ENCODE measurements at places on chromosomes 3 and 15. TPM values are rescaled to one million over a fixed set of nuclear protein-coding genes. Genes with fewer than 3 reads are reported as not detected.

DNA sequence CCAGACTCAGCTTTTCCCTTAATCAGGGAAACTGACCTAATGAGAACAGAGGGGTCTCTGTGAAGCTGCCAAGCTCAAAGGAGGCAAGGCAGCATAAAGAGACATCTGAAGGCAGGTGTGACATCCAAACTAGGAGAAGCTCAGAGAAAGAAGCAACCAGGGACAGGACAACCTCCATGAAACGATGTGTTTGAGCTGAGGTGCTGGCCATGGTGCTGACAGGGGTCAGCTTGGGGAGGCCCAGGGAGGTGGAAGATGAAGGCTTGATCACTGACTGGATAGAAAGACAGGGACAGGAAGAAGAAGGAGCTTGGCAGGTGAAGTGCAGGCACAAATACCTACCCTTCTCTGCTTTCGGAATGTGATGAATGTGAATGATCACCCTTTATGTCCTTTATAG, 179.5 kb upstream of the NSMCE3 start:
- DNase-seq = no peak

DNA sequence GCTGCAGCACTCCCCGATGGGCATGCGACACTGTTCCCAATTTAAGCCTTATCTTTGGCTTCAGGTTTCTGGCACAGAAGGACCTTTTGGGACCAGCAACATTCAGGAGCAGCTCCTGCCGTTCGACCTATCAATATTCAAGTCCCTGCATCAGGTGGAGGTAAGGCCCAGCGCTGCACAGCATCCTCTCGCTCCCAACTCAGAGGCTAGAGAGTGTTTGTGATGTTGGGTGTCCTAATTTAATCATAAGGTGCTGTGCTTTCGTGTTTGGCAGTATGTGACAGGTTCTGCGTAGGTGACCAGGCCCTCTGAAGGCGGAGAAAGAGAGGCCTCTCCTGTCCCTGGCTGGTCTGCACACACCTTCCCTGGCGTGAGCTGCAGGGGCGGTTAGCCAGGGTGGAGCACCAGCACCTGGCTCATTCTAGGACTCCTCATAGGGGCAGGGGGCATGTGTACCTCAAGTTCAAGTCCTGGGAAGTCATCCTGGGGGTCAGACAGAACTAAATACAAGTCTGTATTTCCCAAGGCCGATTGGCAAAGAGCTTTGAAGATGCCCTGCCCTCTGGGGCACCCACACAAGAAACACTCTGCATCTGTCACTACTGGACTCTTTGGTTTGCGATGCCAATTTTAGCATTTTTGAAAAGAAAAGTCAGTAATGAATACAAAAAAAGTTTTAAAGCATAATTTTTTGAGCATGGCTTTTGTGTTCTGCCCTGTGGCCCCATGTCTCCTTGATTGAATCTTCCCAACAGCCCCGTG, 17.0 kb downstream of the NISCH start:
- no peak for DNase-seq

DNA sequence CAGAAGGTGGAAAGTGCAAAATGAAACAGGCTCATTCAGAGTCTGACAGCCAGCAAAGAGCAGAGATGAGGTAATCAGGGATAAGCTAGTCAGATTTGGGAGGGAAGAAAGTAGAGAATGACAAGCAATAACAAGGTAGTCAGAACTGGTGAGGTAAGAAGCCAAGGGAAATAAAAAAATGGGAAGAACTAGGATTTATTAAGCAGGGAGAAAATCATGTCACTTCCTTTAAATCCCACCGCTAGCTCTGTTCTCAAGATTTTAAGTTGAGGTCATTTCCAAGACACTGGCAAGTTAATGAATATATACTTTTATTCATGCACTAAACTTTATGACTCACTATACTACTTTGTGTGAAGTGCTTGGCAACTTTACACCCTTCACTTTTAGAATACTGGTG, 1106.8 kb downstream of the IGSF11 start:
- no peak for DNase-seq

GRCh38 chr3:171700653-171701052, 109.6 kb downstream of the PLD1 start:
- DNase-seq = no peak

DNA sequence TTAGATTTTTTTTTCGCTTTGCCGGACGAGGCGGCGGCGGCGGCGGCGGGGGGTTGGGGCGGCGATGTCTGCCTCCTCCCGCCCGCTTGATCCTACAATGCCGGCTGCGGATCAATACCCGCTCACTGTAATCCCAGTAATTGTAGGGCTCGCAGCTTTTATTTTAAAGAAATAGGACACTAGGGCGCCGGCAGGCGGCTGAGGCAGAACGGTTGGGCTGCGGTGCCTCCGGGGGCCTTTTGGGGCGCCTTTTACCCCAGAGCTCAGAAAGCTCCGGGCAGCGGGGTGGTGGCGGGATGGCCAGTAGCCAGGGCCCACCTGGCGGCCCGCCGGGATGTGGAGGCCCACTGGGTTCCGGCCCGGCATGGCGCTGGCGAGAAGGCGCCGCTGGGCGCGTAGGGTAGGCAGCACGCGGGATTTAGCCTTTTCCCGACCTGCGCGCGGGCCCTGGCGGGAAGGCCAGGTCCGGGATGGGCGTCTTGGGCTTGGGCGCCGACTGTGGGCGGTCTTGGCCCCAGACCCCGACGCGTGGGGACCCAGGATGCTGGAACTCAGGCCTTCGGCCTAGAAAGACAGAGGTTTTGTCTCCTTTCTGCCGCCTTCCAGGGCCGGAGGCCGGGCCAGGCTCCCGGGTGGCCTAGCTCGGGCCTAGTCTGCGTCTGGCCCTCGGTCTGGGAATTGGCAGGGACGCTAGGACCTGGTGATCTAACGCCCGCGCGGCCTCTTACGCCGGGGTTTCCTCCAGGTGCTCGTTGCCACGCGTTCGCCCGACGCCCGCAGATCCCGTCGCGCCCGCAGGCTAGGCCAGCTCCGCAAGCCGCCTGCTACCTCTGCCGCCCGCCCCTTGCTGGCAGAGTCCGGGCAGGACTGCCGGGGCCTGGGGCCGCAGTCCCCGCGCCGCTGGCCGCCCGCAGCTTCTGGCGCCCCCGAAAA, 15.5 kb upstream of the ONECUT1 start:
- no peak for DNase-seq

- no peak for DNase-seq
Observed at GRCh38 chr15:80940331-80940730, 49.3 kb downstream of the MESD start.

GRCh38 chr15:57866149-57866736, 159.7 kb downstream of the POLR2M start:
- DNase-seq = no peak

DNA sequence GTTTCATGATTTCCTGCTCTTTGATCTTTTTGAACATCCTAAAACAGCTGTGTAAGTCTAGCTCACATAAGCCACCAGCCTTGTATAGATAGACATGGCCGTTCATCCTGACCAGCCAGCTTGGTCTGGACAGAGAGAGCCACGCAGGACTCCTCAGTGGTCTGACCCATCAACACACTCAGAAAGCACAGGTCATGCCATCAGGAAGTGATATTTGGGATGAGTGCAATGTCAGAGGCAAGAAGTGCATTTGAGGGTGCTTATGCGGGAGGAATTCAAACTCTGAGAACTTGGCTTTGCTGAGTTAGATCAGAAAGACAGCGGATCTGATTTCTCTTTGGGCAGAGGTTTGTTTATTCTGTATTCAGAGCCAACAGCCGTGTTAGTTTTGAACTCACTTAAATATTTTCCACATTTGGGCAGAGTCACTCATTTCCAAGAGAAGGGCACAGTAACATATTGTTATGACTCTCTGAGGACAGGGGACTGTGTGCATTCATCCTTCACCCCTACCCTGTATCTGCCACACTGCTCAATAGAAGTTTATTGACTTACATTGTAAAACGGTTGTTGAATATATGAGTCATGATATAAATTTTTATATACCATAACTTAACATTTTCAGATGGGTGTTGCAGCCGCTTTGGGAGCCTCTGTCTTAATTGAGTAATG, 225.3 kb upstream of the LYSMD4 start:
- no peak for DNase-seq

- DNase-seq = no peak
Observed at GRCh38 chr15:76006136-76006778, 6.0 kb downstream of the NRG4 start.

DNA sequence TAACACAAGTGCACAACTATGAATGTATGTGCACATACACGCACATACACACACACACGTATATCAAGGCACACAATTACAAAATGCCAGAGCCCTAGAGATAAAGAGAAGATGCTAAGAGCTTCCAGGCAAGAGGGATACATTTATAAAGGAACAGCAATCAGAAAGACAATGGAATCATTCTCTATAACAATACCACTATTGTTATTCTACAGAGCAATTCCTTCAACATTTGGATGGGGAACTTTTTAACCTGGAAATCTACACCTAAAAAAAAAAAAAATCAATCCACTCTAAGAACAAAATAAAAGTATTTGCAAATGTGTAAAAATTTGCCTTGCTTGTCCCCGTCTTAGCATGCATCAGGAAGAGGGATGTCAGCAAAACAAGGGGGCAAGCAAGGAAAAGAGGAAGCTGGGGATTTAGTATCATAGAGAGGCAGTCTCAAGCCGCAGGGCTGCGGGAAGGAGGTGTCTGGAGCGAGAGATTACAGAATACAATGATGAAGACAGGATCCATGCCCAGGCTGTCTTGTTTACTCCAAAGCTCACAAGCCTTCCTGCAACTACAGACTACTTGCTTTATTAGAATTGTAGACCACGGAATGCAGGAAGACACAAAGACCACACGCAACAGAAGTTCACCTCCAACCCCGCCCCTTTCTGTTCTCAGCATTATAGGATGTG, 220.2 kb downstream of the NTRK3 start:
- DNase-seq = no peak

DNA sequence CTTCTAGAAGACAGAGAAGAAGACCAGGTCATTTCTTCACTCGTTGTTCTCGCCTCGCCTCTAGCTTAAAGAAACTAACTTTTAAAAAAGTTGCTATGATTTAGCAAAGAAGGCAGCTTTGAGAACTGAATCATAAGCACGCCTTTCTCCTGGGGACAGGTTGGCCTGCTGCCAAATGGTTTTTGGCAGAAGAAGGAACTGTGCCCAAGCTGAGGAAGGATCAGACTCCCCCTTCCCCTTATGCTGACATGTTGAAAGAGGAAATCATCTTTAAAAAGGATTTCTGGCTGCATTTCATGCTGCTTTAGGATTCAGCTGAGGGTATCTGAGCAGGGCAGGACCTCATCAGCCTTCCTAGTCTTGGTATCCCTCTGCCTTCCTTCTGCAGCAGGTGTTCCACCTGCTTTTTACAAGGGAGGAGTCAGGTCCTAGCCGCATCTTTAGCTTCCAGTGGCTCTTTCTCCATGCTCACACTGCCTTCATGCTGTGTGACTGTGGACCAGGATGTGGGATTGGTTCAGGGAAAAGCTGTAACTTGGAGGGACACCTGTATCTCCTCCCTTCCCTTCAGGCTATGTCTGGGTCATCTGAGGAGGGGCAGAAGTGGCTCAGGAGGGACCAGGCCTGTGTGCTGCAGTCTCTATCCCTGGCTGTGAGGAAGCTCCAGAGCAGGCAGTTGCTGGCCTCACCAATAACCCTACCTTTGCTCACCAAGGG, 34.1 kb upstream of the HACD2 start:
- no peak for DNase-seq

GRCh38 chr15:84725001-84725491, 9.1 kb upstream of the SEC11A start:
- DNase-seq = no peak

- DNase-seq = no peak
Observed at GRCh38 chr3:186990277-186990676, 60.0 kb downstream of the ST6GAL1 start.

GRCh38 chr3:150096700-150097587, 126.2 kb upstream of the PFN2 start:
- no peak for DNase-seq

ATP13A5 gene
- polyA plus RNA-seq = 0.17 TPM

KNG1 gene
- 220 TPM for polyA plus RNA-seq

NEK11 gene
- polyA plus RNA-seq = 24.5 TPM

Data from left renal cortex interstitium (tissue), 4 donors.